ENCODE measurements at places on chromosomes 16 and 17. TPM values are rescaled to one million over a fixed set of nuclear protein-coding genes. Genes with fewer than 3 reads are reported as not detected.

TMIGD1 gene
- total RNA-seq = not detected

CIITA gene
- 0.15 TPM for total RNA-seq

TBC1D3G gene
- not detected for total RNA-seq

ADORA2B gene
- total RNA-seq = 15.3 TPM

DHRS7C gene
- not detected for total RNA-seq

SPNS3 gene
- total RNA-seq = 0.06 TPM

NGFR gene
- 0.70 TPM for total RNA-seq

FAM234A gene
- 47.7 TPM for total RNA-seq

KRTAP2-2 gene
- not detected for total RNA-seq

HSD17B2 gene
- total RNA-seq = not detected

PNMT gene
- not detected for total RNA-seq

KIF18B gene
- total RNA-seq = 39.3 TPM

TBC1D28 gene
- not detected for total RNA-seq

PLA2G10 gene
- 0.27 TPM for total RNA-seq

CCL5 gene
- 0.92 TPM for total RNA-seq

TBC1D26 gene
- not detected for total RNA-seq

CRYBA1 gene
- not detected for total RNA-seq

TEX14 gene
- 0.11 TPM for total RNA-seq

TBC1D10B gene
- total RNA-seq = 31.3 TPM

C1QTNF8 gene
- total RNA-seq = not detected

FSCN2 gene
- total RNA-seq = 1.4 TPM

PPL gene
- total RNA-seq = 2.4 TPM

KRT33B gene
- not detected for total RNA-seq

CTRB2 gene
- total RNA-seq = not detected

SPNS2 gene
- 7.3 TPM for total RNA-seq

MYO18A gene
- 30.4 TPM for total RNA-seq

C1QTNF1 gene
- total RNA-seq = 38.0 TPM

NSF gene
- total RNA-seq = 23.5 TPM

METRNL gene
- 26.6 TPM for total RNA-seq

HOXB5 gene
- 1.5 TPM for total RNA-seq

PLXDC1 gene
- total RNA-seq = 0.27 TPM

TPSAB1 gene
- total RNA-seq = not detected

HS3ST3A1 gene
- total RNA-seq = 0.13 TPM

All from A549 treated with CORT108297 at 1 μM for 4 hours (cell line).